Right ventricle myocardium superior (tissue), 1 donor: ENCODE measurements at places on chromosomes 16 and 17.

DNA sequence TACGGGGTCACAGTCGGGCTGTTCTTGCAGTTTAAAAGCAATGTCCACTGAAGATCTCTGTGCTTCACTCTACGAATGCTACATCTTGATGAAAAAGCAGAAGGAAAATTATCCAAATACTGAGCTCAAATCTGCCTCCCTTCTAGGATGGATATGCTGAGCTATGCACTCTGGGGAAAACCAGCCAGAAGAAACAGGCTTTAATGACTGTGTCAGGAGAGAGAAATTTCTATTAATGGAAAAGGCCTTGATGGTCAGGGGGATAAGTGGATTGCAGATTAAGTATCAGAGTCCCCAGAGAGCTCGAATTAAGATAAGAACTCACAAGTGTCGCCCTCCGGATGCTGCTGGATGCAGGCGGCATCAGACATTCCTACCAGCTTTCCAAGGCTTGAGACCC lies 39.6 kb upstream of the RCVRN start:
- DNase-seq, result no peak

DNA sequence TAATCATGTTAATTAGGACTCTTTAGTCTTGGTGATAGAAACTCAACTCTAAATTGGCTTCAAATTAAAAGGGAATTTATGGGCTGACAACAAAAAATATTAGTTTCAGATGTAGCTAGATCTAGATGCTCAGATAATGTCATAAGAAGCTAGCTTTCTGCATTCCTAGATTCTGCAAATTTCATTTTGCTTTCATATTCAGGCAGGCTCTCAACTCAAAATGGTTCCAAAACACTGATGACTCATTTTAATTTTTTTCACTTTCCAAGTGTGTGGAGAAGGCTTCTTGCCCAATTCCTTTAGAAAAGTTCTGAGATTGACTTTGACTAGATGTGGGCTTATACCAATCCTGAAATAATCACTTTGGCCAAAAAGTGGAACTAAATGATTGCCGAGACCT lies 236.7 kb upstream of the GOT2 start:
- DNase-seq, result no peak

DNA sequence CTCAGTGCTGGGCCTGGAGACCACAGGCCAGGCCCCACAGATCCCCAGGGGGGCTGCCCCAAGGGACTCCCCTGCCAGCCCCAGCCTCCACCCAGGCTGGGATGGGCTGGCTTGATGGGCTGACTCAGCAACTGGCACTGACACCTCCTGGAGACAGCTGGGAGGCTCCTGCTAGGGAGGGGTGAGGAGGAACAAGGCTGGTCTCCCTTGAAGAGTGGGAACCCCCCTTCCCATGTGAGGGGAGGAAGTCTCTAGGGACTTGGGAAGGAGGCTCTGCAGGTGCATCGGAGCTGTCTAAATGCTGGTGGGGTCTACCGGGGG lies 10.4 kb downstream of the NHERF1 start:
- DNase-seq, result no peak

DNA sequence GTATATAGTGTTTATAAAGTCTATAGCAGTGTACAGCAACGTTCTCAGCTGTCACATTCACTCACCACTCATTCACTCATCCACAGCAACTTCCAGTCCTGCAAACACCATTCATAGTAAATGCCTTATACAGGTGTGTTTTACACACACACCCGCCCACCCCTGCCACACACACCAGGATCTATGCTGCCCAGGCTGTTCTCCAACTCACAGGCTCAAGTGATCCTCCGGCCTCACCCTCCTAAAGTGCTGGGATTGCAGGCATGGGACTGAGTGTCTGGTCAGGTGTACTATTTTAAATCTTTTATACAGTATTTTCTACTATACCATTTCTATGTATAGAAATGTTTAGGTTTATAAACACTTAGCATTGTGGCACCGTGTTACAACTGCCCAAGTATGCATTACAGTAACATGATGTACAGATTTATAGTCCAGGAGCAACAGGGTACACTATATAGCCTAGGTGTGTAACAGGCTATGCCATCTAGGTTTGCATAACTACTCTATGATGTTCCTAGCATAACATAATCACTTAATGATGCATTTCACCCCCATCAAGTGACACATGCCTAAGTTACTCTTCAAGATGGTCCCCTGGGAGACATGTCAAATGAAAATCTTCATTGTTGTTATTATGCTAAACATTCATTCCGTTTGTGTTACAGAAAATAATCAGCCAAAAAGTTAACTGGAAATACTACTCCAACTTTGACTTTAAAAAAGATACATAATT lies 42.5 kb downstream of the CREBBP start:
- no peak for DNase-seq

DNA sequence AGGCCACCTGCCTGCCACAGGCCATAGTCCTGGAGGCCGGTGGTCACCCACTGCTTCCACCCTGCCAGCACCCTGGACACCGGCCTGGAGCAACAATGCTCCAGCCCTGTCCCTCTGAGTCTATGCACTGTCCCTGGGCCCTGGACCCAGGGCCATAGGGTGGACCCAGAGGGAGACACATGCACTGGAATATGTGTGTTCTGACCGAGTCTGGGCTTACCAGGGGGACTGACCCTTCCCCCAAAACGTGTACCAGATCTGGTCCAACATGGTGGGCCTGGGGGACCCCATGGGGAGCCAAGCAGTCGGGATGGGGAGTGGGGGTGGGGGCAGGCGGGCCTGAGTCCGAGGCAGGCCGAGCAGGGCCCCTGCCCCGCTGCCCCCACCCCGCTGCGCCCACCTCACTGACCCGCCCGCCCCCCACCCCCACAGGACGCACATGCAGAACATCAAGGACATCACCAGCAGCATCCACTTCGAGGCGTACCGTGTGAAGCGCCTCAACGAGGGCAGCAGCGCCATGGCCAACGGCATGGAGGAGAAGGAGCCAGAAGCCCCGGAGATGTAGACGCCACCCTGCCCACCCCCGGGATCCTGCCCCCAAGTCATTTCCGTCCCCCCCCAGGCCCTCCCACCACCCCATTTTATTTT lies 357.4 kb downstream of the SEC14L1 start:
- DNase-seq, result no peak

DNA sequence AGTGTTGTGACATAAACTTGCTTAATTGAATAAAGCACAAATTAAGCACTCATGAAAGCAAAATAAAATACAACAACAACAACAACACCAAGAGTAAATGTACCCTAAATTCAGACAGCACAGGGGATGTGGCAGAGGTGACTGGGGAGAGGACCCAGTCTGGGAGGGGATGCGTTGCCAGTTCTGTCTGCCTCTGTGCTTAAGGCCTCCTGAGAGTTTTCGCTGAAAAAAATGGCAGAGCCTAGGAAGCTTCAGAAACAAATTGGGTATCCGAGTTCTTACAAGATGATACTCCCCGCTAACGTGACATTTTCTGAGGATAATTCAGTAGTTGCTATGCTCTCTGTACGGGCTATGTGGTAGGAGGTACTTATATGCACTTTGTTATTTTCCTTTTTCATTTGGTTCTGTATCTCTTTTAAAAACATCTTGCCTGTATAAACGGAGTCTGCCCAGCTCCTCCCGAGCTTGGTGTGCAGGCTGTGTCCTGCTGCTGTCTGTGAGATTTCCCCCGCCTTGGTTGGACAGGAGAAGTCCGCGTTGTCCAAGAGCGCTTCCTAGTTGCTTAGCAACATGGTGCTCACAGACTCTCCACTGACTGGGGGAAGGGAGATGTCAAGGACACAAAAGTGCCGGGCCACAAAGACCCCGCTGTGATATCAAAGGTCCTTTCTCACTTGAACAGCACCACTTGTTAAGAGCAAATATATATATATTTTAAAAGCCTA lies 134.2 kb upstream of the CPHXL start:
- DNase-seq, result no peak

DNA sequence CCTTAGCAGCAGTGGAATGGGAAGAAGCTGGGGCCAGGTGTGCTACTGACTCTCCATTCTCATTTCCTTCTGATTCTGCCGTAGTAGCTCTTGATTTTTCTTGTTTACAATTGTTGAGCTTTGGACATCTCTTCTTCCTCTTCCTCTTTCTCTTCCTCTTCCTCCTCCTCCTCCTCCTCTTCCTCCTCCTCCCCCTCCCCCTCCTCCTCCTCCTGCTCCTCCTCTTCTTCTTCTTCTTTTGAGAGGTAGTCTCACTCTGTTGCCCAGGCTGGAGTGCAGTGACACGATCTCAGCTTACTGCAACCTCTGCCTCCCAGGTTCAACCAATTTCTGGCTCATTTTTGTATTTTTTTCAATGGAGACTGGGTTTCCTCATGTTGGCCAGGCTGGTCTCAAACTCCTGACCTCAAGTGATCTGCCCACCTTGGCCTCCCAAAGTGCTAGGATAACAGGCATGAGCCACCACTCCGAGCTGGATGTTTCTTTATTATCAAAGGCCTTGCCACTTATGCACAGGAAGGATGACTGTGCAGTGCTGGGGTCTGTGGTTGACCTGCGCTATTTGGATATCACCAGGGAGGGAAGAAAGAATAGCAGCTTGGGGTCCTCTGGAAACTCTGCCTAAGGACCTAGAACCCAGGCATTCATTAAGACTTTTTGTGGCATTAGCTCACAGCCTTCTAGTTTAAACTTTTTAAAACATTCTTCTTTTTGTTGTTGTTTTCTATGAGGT lies 127.8 kb upstream of the KCNJ16 start:
- DNase-seq, result no peak

GRCh38 chr16:90015586-90016338 lies 3.5 kb downstream of the DBNDD1 start:
- DNase-seq, result no peak

GRCh38 chr16:56388209-56388608 lies 37.1 kb downstream of the AMFR start:
- DNase-seq, result no peak

DNA sequence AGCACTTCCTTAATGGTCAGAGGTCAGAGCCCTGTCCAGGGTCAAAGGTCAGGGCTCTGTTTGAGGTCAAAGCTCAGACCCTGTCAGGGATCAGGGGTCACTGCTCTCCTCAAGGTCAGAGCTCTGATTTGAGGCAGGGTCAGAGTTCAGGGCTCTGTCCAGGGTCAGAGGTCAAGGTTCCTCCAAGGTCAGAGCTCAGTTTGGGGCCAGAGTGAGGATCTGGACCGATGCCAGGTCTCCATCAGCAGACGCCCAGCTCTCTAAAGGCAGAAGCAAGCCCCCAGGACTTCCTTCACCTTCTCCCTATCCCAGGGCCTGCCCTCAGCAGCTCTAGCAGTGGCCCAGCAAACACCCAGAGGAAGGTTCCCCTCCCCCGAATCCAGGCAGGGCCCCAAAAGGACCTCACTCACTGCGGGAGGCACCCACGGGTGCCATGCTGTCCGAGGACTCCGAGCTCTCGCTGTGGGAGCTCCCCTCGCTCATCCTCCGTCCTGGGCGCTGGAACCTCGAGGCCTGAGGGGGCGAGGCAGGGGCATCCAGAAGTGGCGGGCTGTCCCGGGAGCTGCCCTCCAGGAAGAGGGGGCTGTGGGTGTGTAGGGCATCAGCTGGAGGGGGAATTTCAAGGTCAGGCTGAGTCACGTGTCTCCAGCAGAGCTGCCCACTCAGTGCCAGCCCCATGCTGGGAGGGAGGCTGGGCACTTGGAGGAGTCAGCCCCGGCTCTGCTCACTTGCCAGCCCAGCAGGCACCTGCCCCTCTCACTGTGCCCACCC lies 26.7 kb downstream of the PIMREG start:
- no peak for DNase-seq
